IMR-90 (cell line): ENCODE measurements at places on chromosomes 2 and 18. TPM values are rescaled to one million over a fixed set of nuclear protein-coding genes. Genes with fewer than 3 reads are reported as not detected.

The EVX2 gene
- not detected in 2 replicates for total RNA-seq

The DHX57 gene
- total RNA-seq: 23.9 and 24.4 TPM in 2 replicates

The ANKRD30BL gene
- not detected in 2 replicates for total RNA-seq

The DPYSL5 gene
- not detected in 2 replicates for total RNA-seq

The C2orf66 gene
- not detected in 2 replicates for total RNA-seq

The QPCT gene
- total RNA-seq: 2.2 TPM in 2 replicates

The CREG2 gene
- not detected in 2 replicates for total RNA-seq

DNA sequence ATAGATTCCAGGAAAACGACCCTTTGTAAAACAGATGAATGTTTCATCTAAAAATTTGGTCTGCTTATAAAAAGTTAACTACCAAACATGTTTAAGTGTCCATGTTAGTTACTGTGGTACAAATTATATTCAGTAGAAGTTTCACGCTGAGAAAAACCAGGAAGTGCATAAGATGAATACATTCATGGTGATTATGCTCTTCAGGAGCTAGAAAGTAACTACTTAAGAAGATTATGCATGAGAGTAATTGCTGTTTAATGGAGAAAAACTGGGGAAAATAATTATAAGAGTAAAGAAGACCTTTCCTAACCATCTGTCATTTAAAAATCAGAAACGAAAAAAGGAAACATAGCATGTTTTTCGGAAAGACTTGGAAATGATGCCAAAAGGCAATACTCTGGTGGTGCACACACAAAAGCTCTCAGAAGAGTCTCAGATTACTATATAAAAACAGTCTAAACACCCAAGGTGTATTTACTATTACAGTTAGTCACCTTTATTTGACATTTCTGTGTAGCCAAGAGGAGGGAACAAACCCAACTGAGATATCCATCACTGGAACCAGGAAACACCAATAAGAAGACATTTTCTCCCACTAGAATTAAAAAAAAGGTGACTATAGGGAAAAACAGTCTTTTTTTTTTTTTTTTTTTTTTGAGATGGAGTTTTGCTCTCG lies 38.8 kb upstream of the METTL21A start:
- no peaks in the 10 kb centered on the region for H3K4me1 ChIP-seq
- DNase-seq: no peak

DNA sequence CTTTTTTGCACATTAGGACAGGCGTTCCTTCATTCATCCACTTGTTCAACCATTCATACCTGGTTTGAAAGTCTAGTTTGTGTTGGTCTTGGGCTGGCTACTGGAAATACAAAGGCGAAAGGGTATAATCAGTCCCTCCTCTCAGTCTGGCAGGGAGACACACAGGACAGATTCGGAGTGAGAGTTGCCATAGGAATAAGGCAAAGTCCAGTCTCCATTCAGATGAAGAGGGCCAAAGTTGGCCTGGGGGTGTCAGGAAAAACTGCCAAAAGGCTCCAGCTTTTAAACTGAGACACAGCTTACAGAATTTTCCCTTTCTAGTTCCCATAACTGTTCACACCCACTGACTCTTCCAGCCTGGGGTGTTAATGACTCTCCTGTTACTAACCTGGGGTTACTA lies 96.3 kb upstream of the AQP4 start:
- H3K27ac ChIP-seq: no peak overlapping the region
- H3K36me3 ChIP-seq: no peaks in the 10 kb centered on the region
- no peak for DNase-seq
- H3K4me1 ChIP-seq: no peaks in the 10 kb centered on the region

- no peaks in the 10 kb centered on the region for H3K27me3 ChIP-seq
- no peak overlapping the region for H3K27ac ChIP-seq
- DNase-seq: no peak
- no peaks in the 10 kb centered on the region for H3K4me1 ChIP-seq
- no peaks in the 10 kb centered on the region for H3K36me3 ChIP-seq
Observed at GRCh38 chr2:156339110-156339847, 6.8 kb upstream of the NR4A2 start.

- no peaks in the 10 kb centered on the region for H3K4me1 ChIP-seq
- H3K4me3 ChIP-seq: no peak overlapping the region
- DNase-seq: no peak
- H3K27me3 ChIP-seq: no peaks in the 10 kb centered on the region
Observed at GRCh38 chr18:33317640-33318039, 122.9 kb downstream of the CCDC178 start.

GRCh38 chr2:37489536-37489935 lies 145.1 kb downstream of the QPCT start:
- DNase-seq: peak; percentile 38
- no peaks in the 10 kb centered on the region for H3K36me3 ChIP-seq
- H3K27me3 ChIP-seq: peaks cover 3% of the 10 kb centered on the region
- H3K4me1 ChIP-seq: no peaks in the 10 kb centered on the region; the same call in 1 of the 2 replicates

DNA sequence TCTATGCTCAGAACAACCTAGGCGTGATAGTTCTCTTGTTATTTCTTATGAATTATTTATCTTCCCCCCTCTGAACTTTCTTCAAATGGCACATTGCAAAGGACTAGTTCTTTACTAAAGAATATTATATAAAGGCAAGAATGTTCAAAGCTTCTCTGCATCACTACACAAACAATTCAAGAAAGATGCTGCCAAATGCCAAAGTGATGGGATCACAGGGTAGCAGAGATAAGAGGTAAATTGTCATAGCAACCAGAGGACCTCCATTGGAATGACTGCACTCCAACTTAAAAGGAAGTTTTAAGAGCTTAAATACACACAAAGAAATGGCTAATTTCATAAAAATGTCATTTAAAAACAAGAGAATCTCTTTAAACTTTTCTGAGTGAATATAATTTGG lies 72.8 kb downstream of the AQP4 start:
- H3K27me3 ChIP-seq: no peaks in the 10 kb centered on the region
- no peak overlapping the region for H3K27ac ChIP-seq
- no peaks in the 10 kb centered on the region for H3K36me3 ChIP-seq
- DNase-seq: peak; percentile 17
- no peak overlapping the region for H3K4me3 ChIP-seq

GRCh38 chr2:8142461-8142860 lies 539.4 kb upstream of the ID2 start:
- no peaks in the 10 kb centered on the region for H3K36me3 ChIP-seq

DNA sequence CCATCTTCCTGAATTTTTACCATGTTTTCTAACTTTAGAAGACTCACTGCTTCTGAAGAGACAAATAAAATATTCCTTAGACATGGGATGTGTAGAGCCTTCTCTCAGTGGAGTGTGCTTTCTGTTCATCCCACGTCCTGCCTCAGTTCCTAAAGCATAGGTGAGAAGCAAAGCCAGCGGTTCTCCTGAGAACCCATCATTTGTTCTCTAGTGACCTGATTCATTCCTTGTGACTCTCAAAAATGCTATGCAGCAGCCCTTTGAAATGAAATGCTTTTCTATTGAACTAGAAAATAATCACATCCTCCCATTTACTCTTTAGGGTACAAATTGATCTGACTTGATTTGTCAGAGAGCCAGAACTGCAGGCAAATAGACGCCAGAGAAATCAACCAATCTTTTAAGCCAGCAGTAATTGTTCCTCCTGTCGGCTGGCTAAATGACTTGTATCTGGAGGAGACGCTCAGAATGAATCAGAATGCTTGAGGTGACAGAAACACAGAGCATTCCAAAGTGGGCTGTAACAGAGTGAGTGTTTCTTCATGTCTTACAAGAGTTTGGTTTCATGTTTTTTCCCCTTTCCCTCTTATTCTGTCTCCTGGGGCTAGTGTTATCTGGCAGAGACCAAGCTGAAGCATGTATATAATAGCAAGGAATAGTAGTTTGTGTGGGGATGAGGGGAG lies 81.3 kb upstream of the TMEM178A start:
- H3K4me3 ChIP-seq: no peak overlapping the region
- peaks cover 5% of the 10 kb centered on the region; the same call in 1 of the 2 replicates for H3K4me1 ChIP-seq
- DNase-seq: peak; percentile 82
- H3K36me3 ChIP-seq: no peaks in the 10 kb centered on the region; the same call in 1 of the 2 replicates

GRCh38 chr2:136492901-136493300 lies 272.4 kb upstream of the THSD7B start:
- DNase-seq: no peak
- H3K4me1 ChIP-seq: no peaks in the 10 kb centered on the region
- no peaks in the 10 kb centered on the region for H3K27me3 ChIP-seq
- no peak overlapping the region for H3K4me3 ChIP-seq
- H3K27ac ChIP-seq: no peak overlapping the region
- H3K36me3 ChIP-seq: no peaks in the 10 kb centered on the region

DNA sequence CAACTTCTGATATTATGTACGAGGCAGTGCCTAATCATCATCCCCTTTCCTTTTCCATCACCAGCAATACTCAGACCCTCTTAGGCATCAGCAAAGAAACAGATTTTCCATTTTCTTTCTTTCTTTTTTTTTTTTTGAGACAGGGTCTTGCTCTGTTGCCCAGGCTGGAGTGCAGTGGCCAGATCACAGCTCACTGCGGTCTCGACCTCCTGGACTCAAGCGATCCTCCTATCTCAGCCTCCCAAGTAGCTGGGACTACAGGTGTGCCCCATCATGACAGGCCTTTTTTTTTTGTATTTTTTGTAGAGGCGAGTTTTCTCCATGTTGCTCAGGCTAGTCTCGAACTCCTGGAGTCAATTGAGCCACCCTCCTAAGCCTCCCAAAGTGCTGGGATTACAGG lies 5.9 kb upstream of the OLA1 start:
- no peaks in the 10 kb centered on the region for H3K4me1 ChIP-seq
- no peaks in the 10 kb centered on the region; the same call in 1 of the 2 replicates for H3K27me3 ChIP-seq
- H3K27ac ChIP-seq: no peak overlapping the region
- no peaks in the 10 kb centered on the region for H3K36me3 ChIP-seq

GRCh38 chr2:238765590-238765989 lies 82.3 kb upstream of the TWIST2 start:
- no peaks in the 10 kb centered on the region for H3K36me3 ChIP-seq
- H3K27me3 ChIP-seq: peaks cover 10% of the 10 kb centered on the region
- no peak for DNase-seq
- H3K4me1 ChIP-seq: no peaks in the 10 kb centered on the region
- H3K27ac ChIP-seq: no peak overlapping the region

GRCh38 chr2:62831729-62832128 lies 126.2 kb downstream of the EHBP1 start:
- H3K27ac ChIP-seq: no peak overlapping the region
- no peak overlapping the region for H3K4me3 ChIP-seq

- peak; percentile 38 for DNase-seq
- peaks cover 8% of the 10 kb centered on the region for H3K36me3 ChIP-seq
- H3K27me3 ChIP-seq: no peaks in the 10 kb centered on the region
- peak overlapping the region; percentile 86 for H3K4me3 ChIP-seq
- H3K4me1 ChIP-seq: peaks cover 3% of the 10 kb centered on the region; the same call in 1 of the 2 replicates
- H3K27ac ChIP-seq: peak overlapping the region; percentile 54
Observed at GRCh38 chr2:108449410-108450130, 564 bp downstream of the GCC2 start.
